ENCODE measurements at places on chromosomes 1 and 21. TPM values are rescaled to one million over a fixed set of nuclear protein-coding genes. Genes with fewer than 3 reads are reported as not detected.

Gene LYST
- 66.0 TPM for total RNA-seq

GRCh38 chr21:44927587-44928461 lies 7.1 kb upstream of the ITGB2 start:
- DNase-seq = no peak

DNA sequence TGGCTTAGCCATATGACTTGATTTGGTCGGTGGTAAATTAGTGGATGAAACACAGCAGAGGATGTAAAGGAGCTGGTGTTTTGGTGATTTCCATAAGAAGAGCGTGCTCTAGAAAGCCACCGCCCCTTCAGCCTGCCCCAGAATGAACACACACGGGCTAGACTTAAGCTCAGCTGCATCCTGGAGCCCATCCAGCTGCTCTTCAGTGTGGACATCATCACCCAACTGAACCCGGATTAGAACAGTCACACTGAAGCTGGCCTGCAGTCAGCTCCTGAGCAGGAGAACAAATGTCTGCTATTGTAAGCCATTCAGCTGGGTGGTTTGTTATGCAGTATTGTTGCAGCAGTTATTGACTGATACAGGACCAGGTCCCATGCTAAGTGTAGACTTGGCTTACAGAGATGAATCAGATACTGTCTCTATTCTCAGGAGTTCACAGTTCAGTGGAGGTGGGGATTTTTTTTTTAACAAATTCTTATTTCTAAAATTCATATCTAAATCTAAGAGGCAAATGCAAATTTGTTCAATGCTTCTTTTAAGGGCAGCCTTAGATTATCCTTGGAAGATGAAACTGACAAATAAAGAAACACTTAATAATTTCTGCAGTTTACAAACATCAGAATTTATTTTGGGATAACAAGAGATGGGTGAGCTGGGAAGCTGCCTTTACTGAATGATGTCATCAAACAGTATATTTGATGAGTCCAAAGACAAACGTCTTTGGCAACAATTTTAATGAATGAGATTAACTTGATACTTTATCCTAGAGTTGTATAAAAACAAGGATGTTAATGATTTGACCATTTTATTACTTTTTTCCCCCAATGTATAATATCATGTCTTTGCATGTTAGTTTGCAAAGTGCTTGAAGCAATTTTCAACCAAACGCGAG lies 251.2 kb downstream of the TRABD2B start:
- DNase-seq = no peak

Gene CDA
- not detected for total RNA-seq

DNA sequence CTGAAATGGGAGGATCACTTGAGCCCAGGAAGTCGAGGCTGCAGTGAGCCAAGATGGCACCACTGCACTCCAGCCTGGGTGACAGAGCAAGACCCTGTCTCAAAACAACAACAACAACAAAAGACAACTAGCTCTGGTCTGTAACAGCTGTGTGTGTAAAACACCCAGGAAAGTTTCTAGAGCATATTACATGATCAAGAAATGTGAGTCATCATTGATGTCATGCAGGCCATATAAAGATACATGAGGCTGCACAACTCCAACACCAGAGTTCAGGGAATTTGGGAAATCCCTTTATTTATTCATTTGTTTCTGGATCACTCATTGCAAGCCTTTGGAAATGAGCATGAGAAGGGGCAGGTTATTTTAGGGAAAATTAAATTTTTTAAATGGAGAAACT lies 50.3 kb upstream of the CTPS1 start:
- no peak for DNase-seq

DNA sequence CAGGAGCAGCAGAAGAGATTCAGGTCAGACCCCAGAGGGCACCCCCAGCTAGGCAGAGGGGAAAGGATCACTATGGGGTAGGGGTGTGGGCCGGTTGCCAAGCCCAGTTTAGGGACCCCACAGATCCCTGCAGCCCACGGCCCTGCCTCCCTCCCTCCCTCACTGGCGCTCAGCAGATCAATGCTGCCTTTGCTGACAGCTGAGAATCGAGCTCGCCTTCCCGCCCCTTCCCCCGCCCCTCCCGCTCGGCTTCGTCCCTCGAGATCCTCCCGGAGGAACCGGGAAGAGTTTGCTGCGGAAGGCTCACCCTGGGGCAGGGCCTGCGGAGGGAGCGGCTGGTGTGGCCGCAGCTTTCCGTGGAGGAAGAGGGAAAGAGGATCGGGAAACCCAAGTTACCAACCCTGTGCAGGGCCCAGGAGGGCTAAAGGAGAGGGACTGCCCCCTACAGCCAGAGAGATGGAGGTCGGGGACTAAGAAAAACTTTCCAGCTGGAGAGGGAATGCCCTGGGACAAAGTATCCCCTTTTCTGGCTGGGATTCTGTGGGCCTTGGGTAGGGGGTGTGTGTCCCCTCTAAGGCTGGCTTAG lies 1.1 kb upstream of the KCNQ4 start:
- DNase-seq = no peak

Gene ETNK2
- total RNA-seq = 31.0 TPM

DNA sequence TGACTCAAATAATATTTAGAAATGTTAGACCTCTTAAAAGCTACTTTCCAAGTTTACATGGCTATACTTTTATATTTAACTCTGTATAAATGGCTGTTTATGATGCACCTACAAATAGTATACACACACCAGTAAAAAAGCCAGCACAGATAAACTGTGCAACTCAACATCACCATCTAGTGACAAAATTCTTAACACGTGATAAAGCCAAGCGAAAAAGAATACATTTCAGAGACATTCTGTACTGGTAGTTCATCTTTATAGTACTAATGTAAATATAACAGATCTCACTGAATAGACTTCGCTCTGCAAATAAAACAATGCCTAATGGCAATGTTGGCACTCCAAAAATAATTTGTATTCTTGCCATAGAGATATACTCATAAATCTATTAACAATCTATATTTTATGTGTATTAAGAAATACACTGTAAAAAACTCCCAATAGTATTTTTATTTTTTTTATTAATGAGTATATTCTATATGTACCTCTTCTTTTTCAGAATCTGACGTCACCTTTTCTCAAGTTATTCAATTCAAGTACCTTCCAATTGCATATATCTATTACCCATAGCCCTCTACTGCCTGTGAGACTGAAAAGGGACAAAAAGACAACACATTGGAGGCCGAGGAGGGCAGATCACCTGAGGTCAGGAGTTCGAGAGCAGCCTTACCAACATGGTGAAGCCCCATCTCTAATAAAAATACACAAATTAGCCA lies 100.2 kb downstream of the DPYD start:
- DNase-seq = no peak
